ENCODE measurements at places on chromosomes 6 and 20. TPM values are rescaled to one million over a fixed set of nuclear protein-coding genes. Genes with fewer than 3 reads are reported as not detected.

The ZC2HC1B gene
- total RNA-seq, result not detected

The RNASET2 gene
- 16.1 TPM for total RNA-seq

The SLC16A10 gene
- 0.35 TPM for total RNA-seq

The GPRC6A gene
- total RNA-seq, result not detected

The HLA-DRB5 gene
- total RNA-seq, result not detected
